ENCODE measurements at places on chromosomes 11 and 22. TPM values are rescaled to one million over a fixed set of nuclear protein-coding genes. Genes with fewer than 3 reads are reported as not detected.

The RAB6A gene
- 198 TPM for total RNA-seq

The BBS1 gene
- total RNA-seq, result 16.8 TPM

The NLRP14 gene
- not detected for total RNA-seq

The PATE4 gene
- not detected for total RNA-seq

The BDNF gene
- 0.40 TPM for total RNA-seq

The MYEOV gene
- 4.5 TPM for total RNA-seq

The UBTFL1 gene
- total RNA-seq, result not detected

The SEPTIN3 gene
- 0.69 TPM for total RNA-seq

The DRD2 gene
- total RNA-seq, result 0.27 TPM

The RFPL2 gene
- total RNA-seq, result not detected

The PGR gene
- 0.69 TPM for total RNA-seq

The TOB2 gene
- 63.2 TPM for total RNA-seq

DNA sequence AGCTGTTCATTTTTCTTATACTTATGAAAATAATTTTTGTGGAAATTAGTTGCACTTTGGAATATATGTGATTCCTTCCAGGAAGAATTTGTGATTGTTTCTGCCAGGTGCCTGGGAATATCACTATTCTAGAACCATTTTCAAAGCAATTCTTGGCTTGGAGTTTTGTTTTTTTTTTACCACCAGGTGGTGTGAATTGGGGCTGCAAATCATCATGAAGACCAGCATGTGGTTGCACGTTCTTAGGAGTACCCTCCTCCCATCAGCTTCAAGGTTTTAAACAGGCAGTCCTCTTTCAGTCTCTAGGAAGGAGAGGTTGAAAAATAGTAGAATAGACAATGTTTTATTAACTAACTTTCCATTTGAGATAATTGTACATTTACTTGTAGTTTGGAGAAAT lies 25.9 kb downstream of the USP47 start:
- DNase-seq, result no peak
- no peak overlapping the region for H3K4me3 ChIP-seq
- no peaks in the 10 kb centered on the region for H3K36me3 ChIP-seq
- no peaks in the 10 kb centered on the region for H3K4me1 ChIP-seq
- H3K27me3 ChIP-seq, result no peaks in the 10 kb centered on the region

DNA sequence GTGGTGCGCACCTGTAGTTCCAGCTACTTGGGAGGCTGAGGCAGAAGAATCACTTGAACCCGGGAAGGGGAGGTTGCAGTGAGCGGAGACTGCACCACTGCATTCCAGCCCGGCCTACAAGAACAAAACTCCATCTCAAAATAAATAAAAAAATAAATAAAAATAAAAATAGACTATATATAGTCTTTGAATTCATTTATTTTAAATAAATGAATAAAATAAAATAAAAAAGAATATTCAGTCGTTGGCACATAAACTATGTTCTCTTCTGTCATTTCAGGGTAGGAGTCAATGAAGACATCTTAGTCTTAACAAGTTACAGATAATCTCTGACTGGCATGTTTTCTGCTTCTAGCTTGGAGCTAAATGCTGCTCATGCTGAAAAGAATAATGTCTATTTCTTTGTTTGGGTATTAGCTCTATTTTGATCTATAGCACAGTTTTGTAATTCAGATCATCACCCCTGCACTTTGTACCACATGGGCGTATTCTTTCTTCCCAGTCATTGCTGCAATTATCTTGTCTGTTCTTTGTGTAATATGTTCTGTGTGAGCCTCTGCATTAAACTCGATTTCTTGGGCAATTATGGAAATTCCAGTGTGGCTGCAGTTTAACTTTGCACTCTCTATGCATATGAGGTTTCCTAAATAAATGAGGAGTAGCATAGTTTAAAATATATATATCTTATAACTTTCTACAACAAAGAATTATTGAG lies 1.4 kb upstream of the MS4A14 start:
- no peak overlapping the region for H3K27ac ChIP-seq
- H3K4me1 ChIP-seq, result no peaks in the 10 kb centered on the region
- no peaks in the 10 kb centered on the region for H3K27me3 ChIP-seq
- no peak for DNase-seq
- H3K36me3 ChIP-seq, result no peaks in the 10 kb centered on the region

- DNase-seq, result peak; percentile 95
- no peaks in the 10 kb centered on the region for H3K36me3 ChIP-seq
- peaks cover 8% of the 10 kb centered on the region for H3K4me1 ChIP-seq
- H3K27ac ChIP-seq, result peak overlapping the region; percentile 99
Observed at GRCh38 chr11:47213950-47214565, 716 bp upstream of the DDB2 start.

DNA sequence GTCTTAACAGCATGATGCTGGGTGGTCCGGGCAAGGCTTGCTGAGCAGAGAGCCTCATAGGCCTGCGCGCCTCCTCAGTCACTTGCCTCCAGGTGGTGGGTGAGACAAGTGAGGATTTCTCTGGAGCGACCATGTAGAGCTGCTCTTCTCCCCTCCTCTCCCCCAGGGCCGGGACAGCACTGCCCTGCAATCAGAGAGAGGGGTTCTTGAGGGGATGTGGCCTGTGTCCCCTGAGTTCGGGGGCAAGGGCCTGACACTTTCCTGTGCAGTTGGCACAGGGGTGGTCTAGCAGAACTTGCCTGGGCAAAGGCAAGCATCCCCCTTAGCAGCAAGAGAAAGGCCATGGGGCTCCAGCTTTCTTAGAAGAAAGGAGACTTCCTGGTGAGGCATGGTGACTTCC lies 95.8 kb upstream of the LMO1 start:
- H3K4me1 ChIP-seq, result no peaks in the 10 kb centered on the region
- no peak for DNase-seq
- no peaks in the 10 kb centered on the region for H3K27me3 ChIP-seq
- no peak overlapping the region for H3K4me3 ChIP-seq

DNA sequence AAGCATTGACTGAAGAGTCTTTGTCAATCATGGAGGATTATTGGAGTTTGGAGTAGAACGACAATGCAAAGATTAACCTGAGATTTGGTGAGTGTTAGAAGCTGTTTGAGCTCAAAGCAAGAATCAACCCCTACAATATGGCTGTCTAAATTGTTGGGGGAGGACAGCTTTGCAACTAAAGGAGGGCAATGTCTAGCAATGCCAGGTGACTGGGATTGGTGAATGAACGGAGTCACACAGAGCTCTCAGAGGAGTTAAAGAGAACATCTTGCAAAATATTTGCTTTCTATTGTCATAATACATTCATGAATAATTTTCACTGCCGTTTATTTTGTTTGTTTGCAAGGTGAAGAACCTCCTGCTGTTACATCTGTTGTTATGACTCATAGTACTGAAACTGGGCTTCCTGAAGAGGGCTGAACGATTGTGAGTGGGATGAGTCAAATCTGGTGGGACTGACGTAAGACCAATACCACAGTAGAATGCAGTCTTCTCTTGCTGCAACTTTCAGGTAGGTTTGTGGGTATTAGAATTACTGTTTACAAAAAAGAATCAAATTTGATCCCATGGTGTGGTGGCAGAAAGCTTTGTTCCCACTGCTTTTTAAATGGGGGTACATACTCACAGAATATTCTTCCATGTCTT lies 281.9 kb downstream of the CADM1 start:
- H3K27me3 ChIP-seq, result no peaks in the 10 kb centered on the region
- DNase-seq, result no peak
- H3K4me1 ChIP-seq, result no peaks in the 10 kb centered on the region
- no peak overlapping the region for H3K4me3 ChIP-seq
- no peaks in the 10 kb centered on the region for H3K36me3 ChIP-seq

- H3K36me3 ChIP-seq, result no peaks in the 10 kb centered on the region
- no peak for DNase-seq
- no peak overlapping the region for H3K4me3 ChIP-seq
- no peaks in the 10 kb centered on the region for H3K27me3 ChIP-seq
Observed at GRCh38 chr11:134576286-134576685, 164.2 kb upstream of the B3GAT1 start.

DNA sequence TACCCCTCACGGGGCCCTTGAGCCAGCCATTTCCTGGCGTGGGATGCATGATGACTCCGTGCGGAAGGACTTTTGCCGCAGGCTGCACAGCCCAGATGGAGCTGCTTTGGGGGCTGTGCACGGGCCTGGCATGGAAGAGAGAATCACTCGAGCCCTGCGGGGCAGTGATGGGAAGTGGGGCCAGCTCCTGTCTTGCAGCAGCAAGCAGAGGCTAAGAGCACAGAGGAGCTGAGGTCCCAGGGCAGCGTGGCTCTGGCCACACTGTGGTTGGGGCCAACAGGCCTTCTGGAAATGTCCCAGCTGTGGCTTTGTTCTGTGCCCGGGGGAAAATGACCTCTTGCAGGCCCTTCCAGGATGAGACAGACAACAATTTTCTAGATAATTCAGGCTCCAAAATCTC lies 92.7 kb upstream of the TIMP3 start:
- DNase-seq, result no peak
- no peaks in the 10 kb centered on the region for H3K36me3 ChIP-seq
- no peaks in the 10 kb centered on the region for H3K27me3 ChIP-seq
- no peak overlapping the region for H3K27ac ChIP-seq
- H3K4me1 ChIP-seq, result no peaks in the 10 kb centered on the region

DNA sequence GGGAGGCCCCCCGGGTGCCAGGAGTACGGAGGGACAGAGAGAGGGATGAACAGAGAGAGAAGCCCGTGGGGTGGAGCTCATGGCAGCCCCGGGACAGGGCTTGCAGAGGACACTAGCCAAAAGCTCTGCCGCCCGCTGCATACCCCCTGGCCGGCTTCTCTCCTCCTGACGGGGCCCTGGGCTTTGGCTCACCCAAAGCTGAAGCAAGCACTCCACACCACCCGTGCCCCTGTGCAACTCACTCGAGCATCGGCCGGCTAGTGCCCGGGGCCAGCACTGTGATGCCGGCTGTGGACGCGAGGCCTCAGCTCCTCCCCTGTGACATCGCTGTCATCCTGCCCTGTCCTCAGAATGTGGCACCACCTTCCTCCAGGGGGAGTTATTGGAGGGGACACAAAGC lies 429.6 kb downstream of the BRD1 start:
- H3K36me3 ChIP-seq, result no peaks in the 10 kb centered on the region
- H3K27ac ChIP-seq, result no peak overlapping the region
- no peaks in the 10 kb centered on the region for H3K27me3 ChIP-seq
- peak; percentile 10 for DNase-seq

- no peaks in the 10 kb centered on the region for H3K27me3 ChIP-seq
- DNase-seq, result peak; percentile 93
- no peaks in the 10 kb centered on the region for H3K4me1 ChIP-seq
- no peak overlapping the region for H3K4me3 ChIP-seq
- H3K36me3 ChIP-seq, result no peaks in the 10 kb centered on the region
- no peak overlapping the region for H3K27ac ChIP-seq
Observed at GRCh38 chr11:123083623-123084029, 21.7 kb upstream of the HSPA8 start.

DNA sequence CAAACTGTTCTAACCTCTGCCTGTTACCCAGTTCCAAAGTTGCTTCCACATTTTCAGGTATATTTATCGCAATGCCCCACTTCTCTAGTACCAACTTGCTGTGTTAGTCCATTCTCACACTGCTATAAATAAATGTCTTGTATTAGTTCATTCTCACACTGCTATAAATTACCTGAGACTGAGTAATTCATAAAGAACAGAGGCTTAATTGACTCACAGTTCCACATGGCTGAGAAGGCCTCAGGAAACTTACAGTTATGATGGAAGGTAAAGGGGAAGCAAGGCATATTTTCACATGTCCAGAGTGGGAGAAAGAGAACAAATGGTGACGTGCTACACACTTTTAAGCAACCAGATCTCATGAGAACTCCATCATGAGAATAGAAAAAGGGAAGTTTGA lies 130.4 kb upstream of the C11orf87 start:
- no peak overlapping the region for H3K4me3 ChIP-seq
- H3K27ac ChIP-seq, result no peak overlapping the region
- H3K27me3 ChIP-seq, result no peaks in the 10 kb centered on the region

GRCh38 chr11:6988506-6988905 lies 31.6 kb downstream of the ZNF214 start:
- no peak overlapping the region for H3K4me3 ChIP-seq
- H3K36me3 ChIP-seq, result no peaks in the 10 kb centered on the region
- H3K27ac ChIP-seq, result no peak overlapping the region
- no peaks in the 10 kb centered on the region for H3K4me1 ChIP-seq
- no peak for DNase-seq

- no peaks in the 10 kb centered on the region for H3K27me3 ChIP-seq
- H3K36me3 ChIP-seq, result no peaks in the 10 kb centered on the region
- peaks cover 6% of the 10 kb centered on the region for H3K4me1 ChIP-seq
- H3K27ac ChIP-seq, result peak within 1 kb of the TSS; percentile 71
- peak within 1 kb of the TSS; percentile 62 for H3K4me3 ChIP-seq
Observed at GRCh38 chr11:2699531-2700414, at the start of gene KCNQ1OT1. Gene KCNQ1OT1 (minus strand): TSS chr11:2699994.

DNA sequence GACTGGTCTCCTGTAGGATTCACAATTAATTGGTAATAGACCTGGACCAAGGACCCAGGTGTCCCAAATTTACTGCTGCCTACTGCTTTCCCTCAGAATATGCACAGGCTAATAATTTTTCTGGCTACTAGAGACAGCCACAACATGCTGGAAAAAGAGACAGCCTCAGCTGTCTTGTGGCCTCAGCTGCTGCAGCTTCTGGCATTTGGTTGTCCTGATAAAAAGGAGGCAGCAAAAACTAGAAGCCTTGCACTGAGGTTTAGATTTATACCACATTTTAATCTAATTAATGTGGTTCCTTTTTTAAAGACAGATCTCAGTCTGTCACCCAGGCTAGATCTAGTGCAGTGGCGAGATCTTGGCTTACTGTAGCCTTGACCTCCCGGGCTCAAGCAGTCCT lies 89.8 kb downstream of the BTBD10 start:
- H3K36me3 ChIP-seq, result no peaks in the 10 kb centered on the region
- H3K27me3 ChIP-seq, result no peaks in the 10 kb centered on the region
- H3K4me3 ChIP-seq, result no peak overlapping the region
- H3K27ac ChIP-seq, result no peak overlapping the region
- no peaks in the 10 kb centered on the region for H3K4me1 ChIP-seq
- DNase-seq, result no peak

DNA sequence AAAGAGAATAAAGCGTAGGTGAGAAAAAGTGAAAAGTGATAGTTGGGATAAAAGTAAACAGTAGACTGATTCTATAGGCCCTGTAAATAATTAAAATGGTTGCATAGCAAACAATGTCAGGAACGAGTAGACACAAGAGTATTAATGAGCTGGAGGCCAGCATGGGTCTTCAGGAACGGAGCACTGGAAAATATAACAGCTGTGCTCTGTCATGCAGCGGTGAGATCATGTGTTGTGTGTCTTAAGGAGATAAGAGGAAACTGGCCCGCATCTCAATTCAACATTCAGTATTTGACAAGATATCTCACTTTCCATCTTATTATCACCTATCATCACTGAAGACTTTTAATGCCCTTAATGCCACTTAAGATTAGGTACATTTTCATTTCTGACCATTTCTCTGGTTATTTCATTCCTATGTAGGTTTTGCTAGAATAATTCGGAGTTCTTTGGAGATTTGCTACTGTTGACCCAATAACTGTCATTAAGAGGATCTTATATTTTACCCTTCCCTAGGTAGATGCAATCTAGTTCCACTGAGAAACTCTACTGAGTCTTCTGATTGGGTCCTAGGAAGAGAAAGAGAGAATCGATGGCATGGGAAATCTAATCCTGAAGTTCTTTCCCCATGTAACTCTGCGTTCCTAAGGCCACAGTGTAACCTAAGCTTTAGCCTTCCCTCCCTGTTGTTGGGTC lies 35.5 kb upstream of the VWA5A start:
- H3K4me3 ChIP-seq, result no peak overlapping the region
- DNase-seq, result no peak
- H3K36me3 ChIP-seq, result no peaks in the 10 kb centered on the region
- no peaks in the 10 kb centered on the region for H3K27me3 ChIP-seq
- H3K4me1 ChIP-seq, result no peaks in the 10 kb centered on the region

- no peak for DNase-seq
- no peaks in the 10 kb centered on the region for H3K4me1 ChIP-seq
- H3K36me3 ChIP-seq, result no peaks in the 10 kb centered on the region
- H3K27me3 ChIP-seq, result no peaks in the 10 kb centered on the region
Observed at GRCh38 chr22:50703726-50704509, 31.3 kb downstream of the SHANK3 start.
